Stimulated activated CD4-positive, alpha-beta T cell treated with anti-CD3 and anti-CD28 coated beads, TNF-alpha, amount 100 ng/mL, for 24 hours (primary cell): ENCODE measurements at places on chromosomes 16 and 17.

DNA sequence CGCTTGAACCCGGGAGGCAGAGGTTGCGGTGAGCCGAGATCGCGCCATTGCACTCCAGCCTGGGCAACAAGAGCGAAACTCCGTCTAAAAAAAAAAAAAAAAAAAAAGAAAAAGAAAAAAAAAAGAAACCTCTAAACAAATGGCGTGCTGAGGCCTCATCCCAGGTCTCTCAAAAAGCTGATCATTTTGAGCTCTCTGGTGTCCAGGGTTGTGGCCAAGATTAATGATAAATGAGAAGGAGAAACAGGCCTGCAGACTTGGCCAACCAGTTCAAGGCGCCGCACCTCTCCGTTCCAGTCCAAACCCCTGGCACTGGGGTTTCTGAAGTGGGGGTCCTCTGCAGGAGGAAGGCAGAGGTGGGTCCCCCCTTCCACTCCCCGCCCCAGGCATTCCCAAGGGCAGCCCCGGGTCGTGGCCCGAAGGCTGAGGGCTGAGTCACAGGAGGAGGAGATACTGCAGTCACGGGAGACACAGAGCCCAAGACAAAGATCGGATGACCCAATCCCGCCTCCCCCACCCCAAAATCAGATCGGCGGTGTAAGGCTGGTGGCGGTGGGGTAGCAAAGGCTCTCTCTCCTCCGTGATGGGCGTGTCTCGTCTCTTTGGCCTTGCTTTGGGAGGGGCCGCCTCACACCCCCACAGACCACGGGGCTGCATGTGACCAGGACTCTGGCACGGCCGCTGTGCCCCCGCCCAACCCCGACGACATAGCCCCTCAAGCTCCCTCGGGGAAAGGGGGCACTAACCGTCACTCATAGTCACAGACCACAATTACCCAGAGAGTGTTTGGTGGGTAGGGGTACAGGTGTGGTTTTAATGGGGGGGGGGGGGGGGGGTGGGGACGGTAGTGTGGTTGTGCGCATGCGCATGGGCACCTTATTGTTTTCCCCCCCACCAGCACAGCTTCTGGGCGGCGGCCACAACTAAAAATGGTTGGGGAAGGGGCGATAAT, 1.1 kb downstream of the VAT1 start:
- DNase-seq = no peak

- DNase-seq = no peak
Observed at GRCh38 chr16:72061564-72061963, 1.5 kb upstream of the HPR start.

DNA sequence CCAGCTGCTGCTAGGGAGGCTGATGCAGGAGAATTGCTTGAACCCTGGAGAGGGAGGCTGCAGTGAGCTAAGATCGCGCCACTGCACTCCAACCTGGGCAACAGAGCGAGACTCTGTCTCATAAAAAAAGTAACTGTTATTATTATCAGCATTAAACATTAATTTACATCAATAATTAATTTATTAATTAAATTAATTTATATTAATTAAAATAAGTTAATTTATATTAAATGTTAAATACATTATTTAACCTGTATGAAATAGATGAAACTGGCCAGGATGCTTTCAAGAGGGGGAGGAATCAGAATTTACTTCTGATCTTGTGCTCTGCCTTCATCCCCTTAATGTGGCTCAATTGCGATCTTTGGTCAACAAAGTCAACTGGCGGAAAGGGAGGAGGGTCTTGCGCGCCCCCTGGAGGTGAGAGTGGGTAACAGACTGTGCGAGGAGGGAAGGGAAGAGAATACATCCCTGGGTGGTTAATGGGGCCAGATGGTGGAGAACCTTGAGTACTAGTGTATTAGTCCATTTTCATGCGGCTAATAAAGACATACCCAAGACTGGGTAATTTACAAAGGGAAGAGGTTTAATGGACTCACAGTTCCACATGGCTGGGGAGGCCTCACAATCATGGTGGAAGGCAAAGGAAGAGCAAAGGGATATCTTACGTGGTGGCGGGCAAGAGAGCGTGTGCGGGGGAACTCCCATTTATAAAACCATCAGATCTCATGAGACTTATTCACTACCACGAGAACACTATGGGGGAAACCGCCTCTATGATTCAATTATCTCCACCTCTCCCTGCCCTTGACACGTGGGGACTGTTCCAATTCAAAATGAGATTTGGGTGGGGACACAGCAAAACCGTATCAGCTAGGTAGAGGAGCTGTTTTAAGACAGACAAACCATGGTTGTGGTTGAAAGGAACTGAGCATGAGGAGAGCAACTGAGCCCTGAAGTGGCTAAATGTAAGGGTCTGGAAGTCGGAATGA, 15.7 kb upstream of the CPPED1 start:
- DNase-seq = peak; percentile 70

DNA sequence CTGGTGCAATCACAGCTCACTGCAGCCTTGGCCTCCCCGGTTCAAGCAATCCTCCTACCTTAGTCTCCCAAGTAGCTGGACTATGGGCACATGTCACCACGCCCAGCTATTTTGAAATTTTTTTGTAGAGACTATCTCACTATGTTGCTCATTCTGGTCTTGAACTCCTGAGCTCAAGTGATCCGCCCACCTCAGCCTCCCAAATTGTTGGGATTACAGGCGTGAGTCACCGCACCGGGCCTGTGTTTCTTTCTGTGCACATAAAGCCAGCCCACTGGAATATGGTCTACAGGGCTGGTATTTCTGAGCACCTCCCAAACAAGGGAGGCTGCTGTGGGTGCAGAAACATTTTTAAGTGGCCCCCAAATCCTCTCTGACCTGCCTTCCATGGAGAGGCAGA, 8.4 kb downstream of the TMEM95 start:
- no peak for DNase-seq

DNA sequence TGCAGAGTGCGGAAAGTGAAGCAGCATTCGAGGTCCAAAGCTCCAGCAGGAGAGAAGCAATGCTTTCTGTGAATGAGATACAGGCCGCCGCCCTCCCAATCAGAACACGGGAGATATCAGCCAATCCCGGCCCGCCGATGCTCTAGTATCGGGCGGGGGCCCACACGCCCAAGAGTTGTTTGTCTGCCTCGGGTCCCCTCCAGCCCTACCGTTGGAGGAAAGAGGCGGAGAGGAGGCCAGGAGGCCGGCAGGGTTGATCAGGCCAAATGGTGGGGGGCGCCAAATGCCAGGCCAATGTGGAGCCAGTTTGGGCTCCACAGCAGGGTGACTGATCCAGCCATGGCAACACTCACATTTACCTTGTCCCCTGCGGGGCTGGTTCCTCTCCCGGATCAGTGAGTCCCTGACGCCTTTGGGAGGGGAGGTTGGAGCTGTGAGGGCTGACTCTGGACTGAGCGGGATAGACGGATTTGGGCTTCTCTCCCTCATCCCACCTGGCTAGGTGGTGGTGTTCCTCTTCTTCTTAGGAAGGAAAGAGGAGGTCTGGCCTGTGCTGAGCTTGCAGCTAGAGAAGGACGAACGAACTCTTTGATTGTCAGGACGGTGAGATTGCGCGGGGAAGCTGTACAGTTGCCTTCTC, 10.4 kb upstream of the CUEDC1 start:
- no peak for DNase-seq

DNA sequence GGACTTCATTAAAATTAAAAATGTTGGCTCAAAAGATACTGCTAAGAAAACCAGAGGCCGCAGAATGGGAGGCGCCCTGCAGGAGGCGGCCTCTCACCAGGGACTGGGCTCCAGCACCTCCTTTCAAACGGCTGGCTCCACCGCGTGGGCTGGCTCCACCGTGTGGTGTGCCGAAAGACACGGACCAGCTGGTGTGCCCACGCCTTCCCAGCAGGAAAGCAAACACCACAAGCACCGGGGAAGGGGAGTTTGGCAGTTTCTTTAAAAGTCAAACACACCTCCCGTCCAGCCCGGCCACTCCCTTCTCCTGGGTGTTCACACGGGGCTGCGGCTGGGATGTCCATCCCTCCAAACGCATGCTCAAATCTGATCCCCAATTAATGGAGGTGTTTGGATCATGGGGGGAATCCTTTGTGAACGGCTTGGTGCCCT, 13.9 kb downstream of the HAGH start:
- DNase-seq = peak; percentile 70

- DNase-seq = no peak
Observed at GRCh38 chr16:66309215-66309807, 57.2 kb upstream of the CDH5 start.

- DNase-seq = no peak
Observed at GRCh38 chr17:65966072-65966695, 225.7 kb downstream of the CEP112 start.

DNA sequence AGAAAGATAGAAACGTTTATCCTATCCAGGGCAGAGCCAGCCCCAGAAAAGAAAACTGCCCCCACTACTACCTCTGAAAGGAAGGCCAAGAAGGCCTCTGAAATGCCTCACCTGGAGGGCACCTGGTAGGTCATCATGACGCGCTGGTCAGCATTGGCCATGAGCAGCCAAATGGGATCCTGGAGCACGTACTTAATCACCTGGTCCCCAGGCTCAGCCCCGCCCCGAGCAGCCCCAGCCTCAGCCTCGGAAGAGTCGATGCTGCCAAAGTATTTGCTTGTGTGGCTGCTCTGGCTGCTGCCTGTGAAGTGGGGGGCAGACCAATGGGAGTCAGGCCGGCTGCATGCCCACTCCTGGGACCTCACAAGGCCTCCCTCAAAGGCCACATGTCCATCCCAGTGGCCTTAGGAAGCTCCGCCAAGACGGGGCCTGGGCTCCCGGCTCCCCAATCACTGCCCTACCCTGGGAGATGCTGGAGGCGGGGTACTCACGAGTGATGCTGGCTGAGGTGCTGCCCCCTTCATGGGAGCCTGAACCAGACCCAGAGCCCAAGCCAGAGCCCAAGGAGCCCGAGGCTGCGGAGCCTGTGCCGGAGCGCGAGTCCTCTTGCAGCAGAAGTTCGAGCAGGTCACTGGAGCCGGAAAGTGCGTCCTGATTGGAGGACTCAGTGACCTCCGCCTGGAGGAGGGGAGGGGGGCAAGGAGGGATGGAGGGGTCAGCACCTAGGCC, 9.9 kb downstream of the PER1 start:
- no peak for DNase-seq

- DNase-seq = peak; percentile 15
Observed at GRCh38 chr17:67246653-67247415, 1.8 kb upstream of the HELZ start.

DNA sequence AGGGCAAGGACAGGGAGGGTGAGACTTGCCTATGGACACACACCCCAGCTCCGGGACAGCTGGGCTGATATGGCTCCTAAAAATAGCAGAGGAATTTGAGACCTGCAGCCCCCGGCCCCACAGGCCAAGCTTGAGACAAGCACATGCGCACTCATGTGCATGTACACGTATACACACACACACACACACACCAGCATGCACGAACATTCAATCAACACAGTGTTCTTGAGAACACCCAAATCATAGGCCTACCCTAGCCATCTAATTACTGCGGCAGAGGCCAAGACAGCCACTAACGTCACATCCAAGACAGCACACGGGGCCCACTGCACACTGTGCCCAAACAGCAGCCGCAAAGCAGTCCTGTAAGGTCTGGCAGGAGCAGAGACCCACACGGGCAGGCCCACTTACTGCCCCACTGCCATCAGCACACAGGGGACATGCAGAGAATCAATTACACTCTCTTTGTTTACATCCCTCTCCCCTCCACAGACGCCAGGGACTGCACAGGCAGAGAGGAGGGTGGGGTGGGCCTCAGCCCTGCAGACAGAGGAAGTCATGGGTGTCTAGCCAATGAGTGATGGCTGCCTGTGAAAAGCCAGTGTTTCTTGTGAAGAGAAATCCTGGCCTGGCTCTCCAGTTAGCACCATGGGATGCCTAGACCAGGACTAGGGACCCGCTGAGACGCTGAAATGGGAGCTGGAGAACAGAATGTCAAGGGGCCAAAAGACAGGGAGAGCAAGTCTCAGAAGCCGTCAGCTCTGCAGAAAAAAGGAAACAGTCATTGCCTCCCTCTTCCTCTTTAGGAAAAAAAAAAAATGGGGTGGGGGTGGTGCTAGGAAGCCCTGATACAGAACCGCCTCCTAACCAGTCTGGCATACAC, 39.3 kb downstream of the MYO18A start:
- no peak for DNase-seq

DNA sequence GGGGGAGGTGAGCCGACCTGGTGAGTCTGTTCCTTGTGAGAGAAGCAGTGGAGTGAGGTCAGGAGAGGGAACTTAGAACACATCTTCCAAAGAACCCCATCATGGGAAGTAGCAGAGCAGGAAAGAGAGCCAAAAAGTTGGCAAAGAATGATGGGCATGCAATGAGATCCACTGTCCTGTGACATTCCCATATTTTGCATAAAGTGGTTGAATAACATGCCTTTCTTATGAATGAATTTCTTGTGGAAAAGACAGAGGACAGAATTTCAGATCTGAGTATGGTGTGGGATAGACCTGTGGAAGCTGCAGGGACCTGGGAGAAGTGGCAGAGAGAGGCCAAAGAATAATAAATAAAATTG, 41.3 kb downstream of the TMEM100 start:
- no peak for DNase-seq

- no peak for DNase-seq
Observed at GRCh38 chr16:12627394-12627793, 176.3 kb downstream of the CPPED1 start.

DNA sequence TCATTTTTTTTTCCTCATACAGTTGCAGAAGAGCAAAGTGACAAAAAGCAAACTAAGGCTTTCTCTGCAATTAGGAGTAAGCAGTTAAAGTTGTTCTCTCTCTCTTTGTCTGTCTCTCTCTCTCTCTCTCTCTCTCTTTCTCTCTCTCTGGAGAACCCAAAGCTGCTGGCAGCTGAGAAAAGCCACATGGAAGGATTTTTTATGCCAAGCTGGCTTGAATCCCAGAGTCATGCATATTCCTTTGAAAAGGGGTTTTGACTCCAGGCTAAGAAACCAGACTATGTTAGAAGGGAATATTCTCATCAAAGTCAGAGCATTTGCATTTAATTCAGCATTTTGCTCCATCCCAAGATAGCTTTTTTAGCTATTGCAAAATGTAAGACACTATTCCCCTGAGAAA, 1114.2 kb upstream of the GOT2 start:
- no peak for DNase-seq

- no peak for DNase-seq
Observed at GRCh38 chr17:13931111-13931526, 138.2 kb upstream of the COX10 start.

GRCh38 chr16:87780385-87780989, 14.7 kb upstream of the KLHDC4 start:
- DNase-seq = no peak

DNA sequence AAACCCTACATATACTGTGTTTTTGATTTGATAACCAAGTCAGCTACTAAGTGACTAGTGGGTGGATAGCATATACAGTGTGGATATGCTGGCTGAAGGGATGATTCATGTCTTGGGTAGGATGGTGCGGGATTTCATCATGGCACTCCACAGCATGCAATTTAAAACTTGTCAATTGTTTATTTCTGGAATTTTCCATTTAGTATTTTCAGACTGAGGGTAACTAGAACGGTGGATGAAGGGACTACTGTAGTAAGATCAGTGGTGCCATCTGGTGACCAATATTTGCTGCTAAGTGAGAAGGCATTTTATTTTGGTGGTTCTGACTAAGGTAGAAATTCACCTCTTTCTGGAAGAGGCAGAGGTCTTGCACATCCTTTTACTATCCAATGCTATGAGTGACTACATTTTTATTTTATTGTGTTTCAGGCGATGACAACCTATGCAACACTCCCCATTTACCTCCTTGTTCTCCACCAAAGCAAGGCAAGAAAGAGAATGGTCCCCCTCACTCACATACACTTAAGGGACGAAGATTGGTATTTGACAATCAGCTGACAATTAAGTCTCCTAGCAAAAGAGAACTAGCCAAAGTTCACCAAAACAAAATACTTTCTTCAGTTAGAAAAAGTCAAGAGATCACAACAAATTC, 3.1 kb downstream of the CDC6 start:
- peak; percentile 24 for DNase-seq

- DNase-seq = no peak
Observed at GRCh38 chr16:17469741-17470181, 999 bp downstream of the XYLT1 start.
